ENCODE measurements at places on chromosomes 12 and 14.

DNA sequence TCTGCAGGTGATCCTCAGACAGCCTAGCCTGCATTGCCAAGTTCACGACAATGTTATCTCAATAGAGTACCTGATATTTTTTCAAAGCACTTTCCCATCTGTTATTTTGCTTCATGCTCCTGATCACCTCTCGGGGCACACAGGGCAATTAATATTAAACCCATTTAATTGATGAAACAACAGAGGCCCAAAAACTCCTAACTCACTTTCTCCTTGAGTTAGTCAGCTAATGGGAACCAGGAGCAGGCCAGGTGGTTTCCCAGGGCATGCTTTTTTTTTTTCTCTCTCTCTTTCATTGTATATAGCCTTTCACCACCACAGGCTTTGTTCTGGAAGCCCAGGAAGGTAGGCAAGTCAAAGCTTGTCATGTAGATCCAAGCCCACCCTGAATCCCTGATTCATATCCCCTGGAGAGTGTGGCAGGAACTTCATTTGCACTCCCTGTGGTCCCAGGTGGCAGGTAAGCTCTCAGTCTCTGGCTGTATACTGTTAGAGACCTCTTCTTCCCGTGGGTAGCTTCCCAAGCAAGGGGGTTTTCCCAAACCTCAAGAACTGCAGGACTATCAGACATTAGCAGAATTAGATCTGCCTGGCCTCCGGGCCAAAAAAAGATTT lies 41.6 kb upstream of the MAP1LC3B2 start:
- DNase-seq, result no peak

- peak; percentile 29 for DNase-seq
Measured at GRCh38 chr12:55705782-55706402, 1.8 kb downstream of the ITGA7 start.

DNA sequence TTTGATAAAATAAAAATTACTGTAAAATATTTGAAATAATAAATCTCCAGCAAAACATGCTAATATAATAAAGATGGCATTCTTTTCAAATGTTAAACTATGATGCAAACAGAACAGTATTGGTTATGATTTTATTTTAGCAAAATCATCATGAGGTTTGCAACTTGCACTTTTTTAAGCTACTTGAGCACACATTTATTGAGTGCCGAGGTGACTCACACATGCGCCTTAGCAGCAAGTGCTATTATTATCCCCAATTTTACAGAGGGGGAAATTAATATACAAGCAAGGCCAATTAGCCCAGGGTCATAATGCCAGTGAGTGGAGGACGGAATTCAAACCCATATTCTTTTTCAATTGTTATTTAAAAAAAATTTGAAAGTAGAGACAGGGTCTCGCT lies 7.3 kb downstream of the DYRK4 start:
- DNase-seq, result no peak

DNA sequence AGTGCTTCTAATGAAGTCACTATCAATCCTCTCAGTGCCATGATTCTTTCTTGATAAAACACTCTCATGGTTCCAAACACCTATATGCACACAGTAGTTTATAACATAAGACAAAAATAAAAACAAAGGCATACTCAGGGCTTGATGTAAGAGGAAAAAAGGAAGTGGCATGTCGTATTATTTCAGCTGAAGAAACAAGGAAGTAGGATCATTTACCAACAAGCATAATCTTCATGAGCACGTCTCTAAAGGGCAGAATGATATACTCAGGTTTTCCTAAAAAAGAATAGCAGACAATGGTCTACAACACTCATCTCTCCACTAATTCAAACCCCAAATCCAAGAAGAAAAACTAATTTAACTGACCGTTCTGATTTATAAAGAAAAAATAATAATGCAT lies 33.9 kb downstream of the NUMB start:
- DNase-seq, result peak; percentile 17

GRCh38 chr12:93361151-93361919 lies 16.4 kb upstream of the NUDT4 start:
- no peak for DNase-seq

- no peak for DNase-seq
Measured at GRCh38 chr12:25524366-25524765, 28.7 kb downstream of the LMNTD1 start.

DNA sequence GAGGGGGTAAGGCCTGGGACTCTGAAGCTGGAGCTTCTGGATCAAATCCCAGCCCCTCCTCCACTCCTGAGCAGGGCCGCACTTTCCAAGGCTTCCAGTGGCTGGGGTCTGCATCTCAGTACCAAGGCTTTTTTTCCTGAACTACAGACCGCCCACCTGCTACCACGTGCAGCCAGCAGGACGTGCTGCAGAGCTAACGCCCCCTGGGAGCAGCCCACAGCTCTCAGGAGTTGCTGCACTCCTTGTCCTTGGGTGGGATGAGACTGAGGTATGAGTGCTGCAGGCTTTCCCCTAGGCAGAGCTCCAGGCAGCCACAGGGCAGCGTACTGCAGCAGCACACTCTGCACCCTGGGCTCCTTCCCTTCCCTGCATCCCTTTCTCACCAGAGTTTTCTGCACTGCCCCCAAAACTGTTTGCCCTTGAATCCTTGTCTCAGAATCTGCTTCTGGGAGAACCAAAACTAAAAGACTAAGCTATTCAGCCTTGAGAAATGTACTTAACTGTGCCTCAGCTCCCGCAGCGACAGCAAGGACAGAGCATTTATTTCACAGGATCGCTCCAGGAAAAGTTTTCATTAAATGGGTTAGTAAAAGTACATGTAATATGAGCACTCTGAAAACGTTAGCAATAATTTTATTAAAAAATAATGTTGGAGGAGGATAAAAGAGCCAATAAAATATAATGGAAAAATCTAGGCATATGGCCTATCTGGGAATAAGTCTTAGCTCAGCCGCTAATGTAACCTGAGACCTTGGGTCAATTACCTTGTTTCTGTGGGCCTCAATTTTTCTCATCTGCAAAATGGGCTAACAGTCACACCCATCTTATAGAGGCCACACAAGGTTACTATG lies 25.5 kb downstream of the RBM19 start:
- DNase-seq, result no peak

- DNase-seq, result no peak
Measured at GRCh38 chr14:36583242-36583892, 953 bp upstream of the NKX2-8 start.

DNA sequence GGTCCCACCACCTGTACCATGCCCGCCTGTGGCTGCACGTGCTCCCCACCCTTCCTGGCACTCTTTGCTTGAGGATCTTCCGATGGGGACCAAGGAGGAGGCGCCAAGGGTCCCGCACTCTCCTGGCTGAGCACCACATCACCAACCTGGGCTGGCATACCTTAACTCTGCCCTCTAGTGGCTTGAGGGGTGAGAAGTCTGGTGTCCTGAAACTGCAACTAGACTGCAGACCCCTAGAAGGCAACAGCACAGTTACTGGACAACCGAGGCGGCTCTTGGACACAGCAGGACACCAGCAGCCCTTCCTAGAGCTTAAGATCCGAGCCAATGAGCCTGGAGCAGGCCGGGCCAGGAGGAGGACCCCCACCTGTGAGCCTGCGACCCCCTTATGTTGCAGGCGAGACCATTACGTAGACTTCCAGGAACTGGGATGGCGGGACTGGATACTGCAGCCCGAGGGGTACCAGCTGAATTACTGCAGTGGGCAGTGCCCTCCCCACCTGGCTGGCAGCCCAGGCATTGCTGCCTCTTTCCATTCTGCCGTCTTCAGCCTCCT lies 1.1 kb downstream of the INHBE start:
- peak; percentile 76 for DNase-seq

GRCh38 chr14:42421377-42422078 lies 814.9 kb downstream of the LRFN5 start:
- DNase-seq, result no peak

GRCh38 chr12:24544368-24544767 lies 404.5 kb downstream of the BCAT1 start:
- no peak for DNase-seq

Data from GM12865 (cell line).